Choroid plexus epithelial cell (primary cell): ENCODE measurements at places on chromosomes 3 and 15.
A peak's percentile ranks its signal among the peaks of the same experiment; 100 is the strongest.

GRCh38 chr3:111541911-111542483 is at the start of gene CD96:
Gene CD96 (plus strand): TSS chr3:111542197. CDS start chr3:111542249, 52 bp downstream.
- DNase-seq: peak; percentile 62

DNA sequence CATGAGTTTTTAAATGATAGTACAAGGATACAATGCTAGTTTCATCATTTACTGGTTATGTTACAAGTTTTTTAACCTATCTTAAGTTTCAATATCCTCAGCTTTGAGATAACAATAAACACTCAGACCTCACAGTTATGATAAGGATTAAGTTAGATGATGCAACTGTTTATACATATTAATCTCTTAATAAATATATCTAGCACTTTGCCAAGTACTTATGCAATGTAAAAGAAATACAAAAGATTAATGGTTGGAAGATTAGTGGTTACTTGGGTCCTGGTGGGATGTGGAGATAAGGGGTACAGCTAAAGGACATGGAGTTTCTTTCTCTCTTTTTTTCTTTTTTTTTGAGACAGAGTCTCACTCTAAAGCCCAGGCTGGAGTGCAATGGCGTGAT is 12.0 kb downstream of the SPPL2A start:
- no peak for DNase-seq

DNA sequence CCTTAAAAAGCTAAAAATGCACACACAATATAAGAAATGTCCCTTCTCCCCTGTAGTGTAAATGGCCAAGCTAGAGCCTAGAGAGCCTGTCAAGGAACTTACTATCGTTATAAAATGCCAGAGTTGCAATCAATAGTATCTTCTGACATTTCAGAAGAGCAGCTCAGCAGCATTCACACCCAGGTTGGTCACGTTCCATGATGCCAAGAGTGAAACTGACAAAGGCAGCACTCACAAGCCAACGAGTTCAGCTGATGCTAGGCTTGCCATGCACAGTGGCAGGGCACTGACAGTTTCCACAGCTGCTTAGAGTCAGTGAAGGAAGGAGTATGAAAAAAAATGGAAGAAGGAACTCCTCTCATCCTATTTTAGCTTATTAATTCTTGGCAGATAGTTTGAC is 331.4 kb upstream of the CCDC54 start:
- DNase-seq: no peak

GRCh38 chr3:113495035-113495434 is 19.9 kb downstream of the SPICE1 start:
- peak; percentile 75 for DNase-seq

DNA sequence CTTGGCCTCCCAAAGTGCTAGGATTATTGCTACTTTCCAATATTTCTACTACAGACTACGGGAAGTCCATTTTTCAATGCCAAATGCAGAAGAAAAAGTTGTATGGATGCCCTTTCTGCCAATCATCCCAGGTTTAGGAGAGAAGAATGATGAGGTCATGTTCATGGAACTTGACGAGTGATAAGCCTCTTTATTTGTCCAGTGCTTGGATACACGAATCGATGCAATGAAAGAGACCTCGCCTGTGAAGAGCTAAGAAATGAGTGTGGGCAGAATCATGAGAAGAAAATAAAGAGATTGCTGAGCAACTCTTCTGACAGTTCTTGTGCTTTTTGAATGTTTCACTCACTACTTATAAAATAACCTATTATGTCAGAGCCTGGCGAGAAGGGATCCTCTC is 996 bp upstream of the SLC28A1 start:
- peak; percentile 30 for DNase-seq
